Activated T-helper 1 cell treated with anti-CD3 and anti-CD28 coated beads, Interleukin-2, amount 50 U/mL, for 16 hours (primary cell): ENCODE measurements at places on chromosomes 3 and 15.

GRCh38 chr15:51046016-51046415, 48.7 kb downstream of the TNFAIP8L3 start:
- no peak for DNase-seq

DNA sequence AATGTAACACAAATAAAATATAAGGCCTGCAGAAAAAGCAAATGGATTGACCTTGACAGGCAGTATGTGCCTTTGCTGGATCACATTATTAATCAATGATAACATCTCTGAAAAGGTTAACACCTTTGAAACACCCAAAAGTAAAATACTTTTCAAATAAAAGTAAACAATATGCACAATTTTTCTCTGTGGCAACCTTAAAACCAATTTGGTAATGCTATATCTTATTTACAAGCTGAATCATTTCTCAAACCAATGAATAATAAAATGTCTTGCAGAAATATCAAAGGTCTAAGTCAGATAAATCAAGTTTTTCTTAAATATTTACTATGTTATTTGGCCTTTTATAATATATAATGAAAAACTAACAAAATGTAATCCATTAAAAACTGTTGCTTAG, 1018.7 kb downstream of the ROBO1 start:
- DNase-seq, result no peak

DNA sequence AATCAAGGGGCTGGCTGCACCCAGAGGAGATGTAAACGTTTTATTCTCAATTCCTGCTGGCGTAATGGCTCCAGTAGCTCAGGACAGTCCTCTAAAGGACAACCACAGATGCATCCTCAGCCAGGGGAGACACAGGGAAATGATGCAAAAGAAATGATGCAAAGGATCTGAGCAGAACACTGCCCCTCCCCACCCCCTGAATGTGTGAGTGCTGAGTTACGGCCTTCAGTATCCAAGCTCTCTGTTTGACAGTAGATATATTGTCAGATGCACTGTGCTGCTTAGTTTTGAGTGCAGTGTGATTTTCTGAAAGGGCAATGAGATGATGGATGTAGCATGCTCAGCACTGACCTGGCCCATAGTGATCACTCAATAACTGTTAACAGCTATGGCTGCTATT, 41.4 kb upstream of the CTDSPL start:
- no peak for DNase-seq

DNA sequence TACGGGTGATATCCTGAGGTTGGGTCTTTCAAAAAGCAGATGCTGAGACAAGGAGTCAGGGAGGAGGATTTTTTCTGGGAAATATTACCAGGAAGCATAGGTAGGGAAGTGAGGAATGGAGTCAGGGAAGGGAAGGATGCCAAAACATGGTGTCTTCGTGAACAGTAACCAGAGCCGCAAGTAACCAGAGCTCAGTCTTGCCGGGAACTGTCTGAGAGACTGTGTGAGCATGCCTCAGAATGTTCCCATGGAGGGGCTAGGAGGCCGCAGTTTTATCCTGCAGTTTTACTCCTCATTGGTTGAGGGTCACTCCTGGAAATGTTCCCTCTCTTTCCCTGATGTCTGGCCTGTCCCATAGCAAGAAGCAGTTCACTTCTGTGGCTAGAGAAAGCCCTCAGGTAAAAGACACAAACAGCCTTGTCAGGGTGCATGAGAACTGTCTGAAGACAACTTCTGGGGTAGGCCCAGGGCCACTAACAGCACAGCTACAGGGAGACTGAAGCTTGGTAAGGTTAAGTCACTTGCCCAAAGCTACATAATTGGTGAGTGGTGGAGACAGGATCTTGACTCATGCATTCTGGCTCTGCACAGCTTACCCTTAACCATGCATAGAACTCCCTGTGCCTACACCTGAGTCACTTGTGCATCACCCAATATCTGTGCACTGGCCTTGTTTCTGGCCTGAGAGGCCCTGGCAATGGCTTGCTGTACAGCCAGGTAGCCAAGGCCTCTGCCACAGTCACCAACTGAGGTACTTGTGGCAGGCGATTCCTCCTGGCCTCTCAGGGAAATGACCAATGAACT, 76.3 kb upstream of the FRMD4B start:
- no peak for DNase-seq

- DNase-seq, result no peak
Observed at GRCh38 chr3:52029053-52029452, 27.3 kb downstream of the DUSP7 start.

- DNase-seq, result no peak
Observed at GRCh38 chr3:33918126-33918756, 119.8 kb downstream of the PDCD6IP start.

GRCh38 chr3:58580826-58581327, 3.7 kb upstream of the FAM107A start:
- DNase-seq, result no peak

GRCh38 chr15:58931987-58932588, 1.4 kb downstream of the SLTM start:
- no peak for DNase-seq

DNA sequence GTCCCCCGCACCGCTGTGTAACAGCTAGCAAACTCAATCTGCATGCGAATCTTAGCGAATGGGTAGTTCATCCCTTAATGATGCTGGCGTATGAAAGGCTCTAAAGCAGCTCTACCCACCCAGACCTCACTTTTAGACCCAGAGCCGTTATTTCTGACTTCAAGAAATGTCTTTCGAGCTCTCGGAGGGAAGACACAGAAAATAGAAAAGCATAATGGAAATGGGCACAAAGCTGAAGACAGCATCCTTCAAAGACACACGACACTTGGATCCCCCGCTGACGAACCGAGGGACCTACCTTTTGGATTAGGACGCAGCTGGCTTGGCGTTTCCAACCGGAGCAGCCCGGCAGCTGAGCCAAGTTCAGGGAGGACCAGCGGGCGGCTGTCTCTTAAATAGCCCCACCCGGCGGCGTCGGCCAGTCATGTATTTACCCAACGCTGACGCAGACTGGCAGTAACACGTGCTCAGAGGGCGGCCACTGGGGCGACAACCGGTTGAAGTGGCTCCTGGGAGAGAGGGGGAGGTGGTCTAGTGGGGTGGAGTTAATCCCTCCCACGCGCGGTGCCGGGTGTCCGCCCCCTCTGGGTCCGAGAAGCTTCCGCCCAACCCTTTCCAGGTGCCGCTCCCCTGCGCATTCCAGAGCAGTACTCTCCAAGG, 1.5 kb downstream of the CCK start:
- no peak for DNase-seq

GRCh38 chr3:48240000-48240963, 622 bp upstream of the ZNF589 start:
- no peak for DNase-seq

GRCh38 chr3:71244826-71245488, 338.6 kb downstream of the FOXP1 start:
- no peak for DNase-seq

GRCh38 chr3:126127452-126127851, 43.5 kb upstream of the SLC41A3 start:
- peak; percentile 2 for DNase-seq

GRCh38 chr15:82890995-82891390, 61.5 kb downstream of the HOMER2 start:
- no peak for DNase-seq

DNA sequence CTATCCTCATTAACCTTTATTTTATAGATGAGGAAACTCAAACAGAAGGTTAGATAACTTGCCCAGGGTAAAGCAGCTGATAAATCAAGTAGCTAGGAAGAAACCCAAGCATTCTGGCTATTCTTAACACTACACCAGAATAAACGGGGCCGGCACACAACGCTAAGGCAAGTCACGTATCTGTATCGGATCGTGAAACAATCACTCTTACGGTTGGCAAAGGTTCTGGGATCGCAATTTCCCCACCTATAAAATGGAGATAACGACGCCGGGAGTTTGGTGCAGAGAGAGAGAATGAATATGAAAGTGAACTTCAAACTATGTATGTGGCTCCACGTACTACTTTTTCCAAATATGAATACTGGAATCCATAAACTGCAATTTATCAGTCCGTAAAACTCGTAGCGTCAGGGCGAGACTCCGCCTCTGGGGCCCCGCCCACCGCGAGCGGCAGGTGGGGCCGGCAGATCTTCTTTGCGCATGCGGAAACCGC, 252 bp upstream of the ARMC8 start:
- DNase-seq, result peak; percentile 75

DNA sequence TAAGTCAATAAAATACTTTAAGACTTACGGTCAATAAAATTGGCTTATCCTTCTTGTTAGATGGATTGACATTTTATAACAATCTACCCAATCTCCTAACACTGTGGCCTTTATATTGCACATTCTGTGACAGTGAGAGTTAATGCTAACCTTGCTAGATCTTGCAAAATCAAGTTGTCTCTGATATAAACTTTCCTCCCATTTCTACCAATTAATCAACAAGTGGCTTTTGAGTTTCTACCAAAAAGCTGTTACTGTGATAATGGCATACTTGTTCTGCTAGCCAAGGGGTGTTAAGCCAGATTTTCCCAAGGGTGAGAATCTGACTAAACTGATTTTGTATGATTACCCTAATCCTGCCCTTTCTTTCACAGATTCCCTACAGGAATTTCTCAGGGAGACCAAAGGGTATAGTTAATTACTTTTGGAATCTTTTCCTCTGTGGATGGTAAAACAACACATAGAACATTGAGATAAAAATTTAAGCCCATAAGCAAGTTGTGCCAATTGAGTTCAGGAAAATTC, 174.1 kb upstream of the SUCLG2 start:
- DNase-seq, result no peak

- no peak for DNase-seq
Observed at GRCh38 chr15:39801641-39802309, 19.1 kb upstream of the FSIP1 start.

GRCh38 chr3:69879051-69879450, 120.5 kb upstream of the SAMMSON start:
- no peak for DNase-seq

DNA sequence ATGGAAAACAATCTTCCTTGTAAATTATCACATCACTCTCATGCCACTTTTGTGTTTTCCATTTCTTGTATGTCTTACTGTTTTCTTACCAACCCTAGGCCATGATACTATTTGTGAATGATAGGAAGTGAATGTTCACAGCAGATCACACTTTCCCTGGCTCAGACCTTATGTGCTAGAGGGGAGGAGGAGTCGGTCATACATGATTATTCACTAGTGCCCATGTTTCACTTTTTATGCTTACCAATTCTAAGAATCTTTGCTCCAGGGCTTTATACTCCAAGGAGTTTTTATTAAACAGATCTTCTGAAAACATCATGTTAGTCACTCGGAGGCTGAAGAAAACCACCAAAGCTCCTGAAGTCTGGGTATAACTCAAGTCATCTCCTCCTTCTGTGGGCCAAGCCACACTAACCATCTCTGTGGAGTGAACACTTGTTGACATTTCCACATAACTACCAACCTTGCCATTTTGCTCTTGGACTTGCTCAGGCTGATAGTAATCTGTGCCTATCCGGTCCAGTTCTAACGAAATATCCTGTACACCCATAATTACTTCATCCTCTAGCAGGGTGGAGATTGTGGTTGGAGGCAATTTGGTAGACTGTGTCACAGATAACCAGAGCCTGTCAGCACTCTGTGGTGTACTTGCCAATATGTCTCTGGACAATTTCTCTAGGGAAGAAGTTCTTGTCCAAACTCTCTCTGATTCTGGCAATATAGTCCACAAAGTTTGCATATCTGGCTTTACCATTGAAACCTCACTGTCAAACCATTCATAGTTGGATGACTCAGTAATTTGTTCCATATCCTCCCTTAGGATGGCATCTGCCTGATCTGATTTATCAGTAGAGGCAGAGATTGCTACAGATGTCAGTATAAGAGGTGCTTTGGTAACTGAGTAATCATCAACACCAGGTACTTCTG, 76.8 kb downstream of the IMPG2 start:
- DNase-seq, result no peak

GRCh38 chr3:86563400-86563970, 427.5 kb downstream of the VGLL3 start:
- no peak for DNase-seq

GRCh38 chr15:70752193-70752635, 11.1 kb downstream of the UACA start:
- no peak for DNase-seq

- DNase-seq, result no peak
Observed at GRCh38 chr3:179146911-179147513, 1.1 kb upstream of the PIK3CA start.

- no peak for DNase-seq
Observed at GRCh38 chr3:131387796-131388489, 6.4 kb downstream of the NUDT16 start.

GRCh38 chr3:10338591-10339353, 17.9 kb upstream of the SEC13 start:
- no peak for DNase-seq

- DNase-seq, result no peak
Observed at GRCh38 chr3:82957079-82957478, 1195.6 kb upstream of the GBE1 start.

DNA sequence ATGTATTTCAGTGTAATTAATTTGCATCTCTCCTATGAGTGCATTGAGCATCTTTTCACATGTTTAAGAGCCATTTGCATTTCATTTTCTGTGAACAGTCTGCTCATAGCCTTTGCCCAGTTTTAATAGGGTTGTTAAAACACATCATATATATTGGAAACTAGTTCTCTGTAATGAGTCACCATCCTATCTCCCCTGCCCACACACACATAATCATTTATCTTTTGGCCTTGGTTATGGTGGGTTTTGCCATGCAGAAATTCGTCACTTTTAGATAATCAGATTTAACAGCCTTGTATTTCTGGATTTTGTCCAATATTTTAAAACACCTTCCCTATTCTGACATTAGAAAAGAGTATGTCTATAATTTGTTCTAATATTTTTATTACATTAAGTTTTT, 11.9 kb upstream of the CHRM5 start:
- no peak for DNase-seq

GRCh38 chr3:181718987-181719911, 7.5 kb downstream of the SOX2 start:
- DNase-seq, result no peak

DNA sequence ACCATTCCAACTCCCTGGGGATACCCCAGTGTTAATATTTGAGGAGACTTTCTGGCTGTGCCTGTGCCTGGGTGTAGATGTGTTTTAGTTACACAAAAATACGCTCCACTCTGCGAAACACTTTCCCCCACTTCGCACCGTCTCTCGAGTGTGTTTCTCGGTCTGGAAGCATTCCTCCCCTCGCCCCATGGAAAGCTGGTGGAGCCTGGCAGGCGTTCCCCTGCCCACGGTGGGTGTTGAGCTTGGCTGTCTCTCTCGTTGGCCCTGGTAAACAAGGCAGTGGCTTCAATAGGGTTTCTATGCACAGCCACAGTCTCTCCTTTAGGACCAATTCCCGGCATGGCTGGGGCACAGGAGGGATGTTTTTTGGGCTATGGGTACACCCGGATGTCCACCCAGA, 19.3 kb downstream of the IQSEC1 start:
- no peak for DNase-seq
